NCI-H524 (cell line): ENCODE measurements at places on chromosomes 2 and 18.

- DNase-seq, result no peak
Observed at GRCh38 chr2:187935126-187935525, 356.5 kb upstream of the GULP1 start.

- DNase-seq, result no peak
Observed at GRCh38 chr2:207071820-207072219, 93.9 kb downstream of the KLF7 start.

- no peak for DNase-seq
Observed at GRCh38 chr2:214706986-214707385, 102.5 kb downstream of the BARD1 start.

DNA sequence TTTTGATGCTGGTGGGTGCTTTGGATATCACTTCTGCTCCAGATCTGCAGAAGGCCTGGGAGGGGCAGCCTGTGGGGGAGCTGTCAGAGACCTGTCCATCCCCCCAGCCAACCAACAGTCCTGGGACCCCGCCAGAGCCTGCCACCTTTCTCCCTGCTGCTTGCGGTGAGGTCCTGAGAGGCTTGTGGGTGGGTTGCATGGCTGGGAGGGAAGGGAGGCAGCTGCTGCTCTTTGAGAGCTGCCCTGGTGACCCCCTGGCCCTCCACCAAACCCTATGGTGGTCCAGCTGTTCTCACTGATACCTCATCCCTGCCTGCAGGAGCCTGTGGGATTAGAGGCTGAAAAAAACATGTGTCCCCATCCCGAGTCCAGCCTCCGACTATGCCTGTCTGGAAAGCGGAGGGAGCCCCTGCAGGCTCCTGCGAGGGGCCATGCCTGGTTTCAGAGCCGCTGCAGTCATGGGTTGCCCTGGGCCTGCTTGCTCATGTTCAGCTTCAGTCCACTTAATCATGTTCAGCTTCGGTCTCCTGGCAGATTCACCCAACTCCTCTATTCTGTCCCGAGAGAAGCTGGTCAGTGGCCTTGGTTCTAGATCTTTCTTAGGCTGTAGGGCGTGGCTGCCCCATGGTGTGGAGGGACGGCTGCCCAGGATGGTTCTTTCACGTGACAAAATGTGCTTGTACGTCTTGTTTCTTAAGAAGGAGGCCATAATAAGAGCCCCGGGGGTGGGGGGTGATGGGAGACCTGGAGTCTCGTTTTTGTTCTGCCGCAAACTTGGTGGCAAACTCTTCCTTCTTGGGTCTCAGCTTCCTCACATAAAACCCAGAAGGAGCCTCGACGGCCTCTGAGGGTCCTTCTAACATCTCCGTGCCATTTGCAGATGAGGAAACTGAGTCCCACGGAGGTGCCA, 98.5 kb downstream of the CTIF start:
- no peak for DNase-seq

DNA sequence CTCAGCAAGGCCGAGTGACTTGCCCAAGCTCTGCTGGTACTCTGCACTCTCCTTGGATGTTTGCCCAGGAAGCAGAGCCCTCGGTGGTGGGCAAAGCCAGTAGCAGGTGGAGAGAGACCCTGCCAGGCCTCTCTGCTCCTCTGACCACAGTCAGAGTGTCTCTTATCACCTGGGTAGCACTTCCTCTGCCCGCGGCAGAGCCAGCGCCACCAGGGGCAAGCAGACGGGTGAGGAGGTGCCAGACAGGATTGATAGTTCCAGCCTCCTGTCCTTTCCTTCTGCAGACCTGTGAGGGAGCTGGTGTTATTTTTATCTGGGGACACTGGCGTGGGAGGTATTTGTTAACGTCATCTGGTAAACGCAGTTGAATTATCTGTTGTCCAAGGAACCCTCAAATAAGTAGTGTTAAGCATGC, 152.9 kb downstream of the SMAD7 start:
- DNase-seq, result no peak

- DNase-seq, result no peak
Observed at GRCh38 chr2:146251328-146251727, 1593.5 kb upstream of the ACVR2A start.

- DNase-seq, result no peak
Observed at GRCh38 chr18:59279193-59279592, 5.9 kb upstream of the RAX start.

DNA sequence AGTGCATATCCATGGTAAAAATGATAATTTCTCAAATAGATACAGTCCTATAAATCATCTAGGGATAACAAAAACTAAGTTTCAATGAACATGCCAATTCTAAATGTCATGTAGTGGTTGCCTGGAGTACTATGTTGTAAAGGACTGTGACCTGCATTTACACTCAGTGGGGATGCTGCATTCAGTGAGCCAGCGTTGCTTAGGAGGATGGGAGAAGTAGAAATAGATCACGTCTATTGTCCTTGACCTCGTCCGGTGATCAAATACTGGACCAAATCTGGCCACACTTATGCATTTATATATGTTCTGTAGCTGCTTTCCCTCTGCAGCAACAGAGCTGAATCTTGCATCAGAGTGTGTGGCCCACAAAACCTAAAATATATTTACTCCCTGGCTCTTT, 139.0 kb upstream of the ETAA1 start:
- no peak for DNase-seq

GRCh38 chr2:8475349-8476031, 206.4 kb upstream of the ID2 start:
- DNase-seq, result no peak

GRCh38 chr2:237797253-237797652, 1.3 kb upstream of the RBM44 start:
- no peak for DNase-seq
